ENCODE measurements at places on chromosomes 4 and X.

- peak; percentile 20 for DNase-seq
Measured at GRCh38 chr4:143017210-143017609, 167.5 kb upstream of the USP38 start.

GRCh38 chrX:6666624-6667023 is 131.7 kb upstream of the VCX3A start:
- no peak for DNase-seq

DNA sequence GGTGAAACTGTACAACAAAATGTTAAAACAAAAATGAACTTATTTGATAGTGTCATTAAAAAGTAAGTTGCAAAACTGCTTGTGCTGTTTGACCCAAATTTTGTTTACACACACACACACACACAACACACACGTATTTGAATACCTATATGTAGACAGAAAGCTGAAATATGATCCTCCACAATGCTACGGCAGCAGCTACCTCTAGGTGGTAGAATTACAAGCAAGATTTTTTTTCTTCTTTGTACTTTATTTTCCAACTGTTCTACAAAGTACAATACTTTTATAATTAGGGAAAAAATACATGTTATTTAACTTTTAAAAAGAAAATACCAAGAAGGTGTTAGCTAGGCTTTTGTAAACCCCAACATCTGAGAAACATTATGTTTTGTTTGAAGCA is 1.2 kb downstream of the CYTL1 start:
- no peak for DNase-seq

- no peak for DNase-seq
Measured at GRCh38 chrX:141960578-141960977, 56.9 kb downstream of the MAGEC1 start.

GRCh38 chrX:68999356-68999755 is 165.9 kb downstream of the PJA1 start:
- peak; percentile 13 for DNase-seq

- DNase-seq, result no peak
Measured at GRCh38 chr4:139686988-139687387, 21.4 kb downstream of the MGST2 start.

DNA sequence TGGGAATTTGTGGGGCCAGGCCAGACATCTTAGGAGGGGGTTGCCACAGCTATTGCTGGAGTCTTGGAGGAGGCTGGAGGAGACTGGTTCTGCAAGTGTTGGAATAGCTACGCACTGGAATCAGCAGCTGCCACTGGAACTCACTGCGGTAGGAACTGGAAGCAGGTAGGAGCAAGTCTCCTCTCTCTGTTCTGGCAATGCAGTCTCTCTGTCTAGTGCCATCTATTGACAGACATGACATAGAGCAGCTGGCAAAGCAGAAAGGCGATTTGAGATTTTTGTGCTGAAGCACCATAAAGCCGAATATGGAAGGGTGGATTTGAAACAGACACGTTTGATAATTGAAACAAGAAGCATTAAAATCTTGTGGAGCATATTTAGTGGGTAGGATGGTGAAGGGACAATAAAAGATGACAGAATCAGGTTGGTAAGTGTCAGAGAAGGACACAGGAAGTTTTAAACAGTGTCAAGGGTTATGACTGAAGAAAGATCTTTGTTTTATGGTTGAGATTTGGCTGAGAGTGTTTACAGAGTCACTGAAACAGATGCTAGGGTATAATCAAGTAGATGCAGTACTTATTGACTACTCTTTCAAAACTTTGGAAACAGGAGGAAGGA is 23.5 kb upstream of the SYNPO2 start:
- DNase-seq, result peak; percentile 35

- DNase-seq, result no peak
Measured at GRCh38 chr4:180688480-180688879, 1554.7 kb upstream of the TENM3 start.

GRCh38 chrX:41082783-41083182 is 2.5 kb upstream of the USP9X start:
- DNase-seq, result no peak

DNA sequence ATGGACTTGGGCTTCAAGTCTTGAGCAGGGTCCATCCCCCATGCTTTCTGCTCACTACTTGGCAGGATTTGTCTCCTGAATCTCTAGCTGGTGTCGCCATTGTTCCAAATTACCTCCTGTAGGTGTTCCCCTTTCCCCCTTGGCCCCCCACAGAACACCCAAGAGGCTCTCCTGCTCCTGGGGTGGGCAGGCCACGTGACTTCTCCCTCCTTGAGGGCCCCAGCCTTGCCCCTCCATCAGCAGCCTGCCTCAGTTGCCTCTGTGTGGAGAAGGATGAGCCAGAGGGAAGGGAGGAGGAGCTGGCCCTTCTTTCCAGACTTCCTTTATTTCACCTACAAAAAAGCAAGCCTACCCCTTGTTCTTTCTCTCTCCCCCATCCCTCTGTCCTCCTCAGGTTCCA is 1.8 kb downstream of the GPR78 start:
- no peak for DNase-seq

DNA sequence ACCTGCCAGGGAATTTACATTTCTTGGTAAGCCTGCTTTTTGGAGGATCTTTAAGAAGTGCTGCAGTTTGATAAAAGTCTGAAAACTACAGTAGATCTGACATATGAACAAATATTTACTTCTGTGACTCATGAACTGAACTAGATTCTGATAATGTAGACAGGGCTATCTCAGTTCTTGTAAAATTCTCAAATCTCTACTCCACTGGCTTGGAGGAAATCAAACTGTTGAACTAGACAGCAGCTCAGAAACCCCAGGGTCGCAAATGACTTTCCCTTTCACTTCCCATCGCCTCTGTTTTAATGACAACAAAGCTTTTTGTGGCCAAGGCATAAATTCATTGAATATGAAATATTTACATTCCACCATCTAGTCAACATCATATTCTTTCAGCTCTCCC is 15.4 kb upstream of the OCIAD1 start:
- DNase-seq, result peak; percentile 26

DNA sequence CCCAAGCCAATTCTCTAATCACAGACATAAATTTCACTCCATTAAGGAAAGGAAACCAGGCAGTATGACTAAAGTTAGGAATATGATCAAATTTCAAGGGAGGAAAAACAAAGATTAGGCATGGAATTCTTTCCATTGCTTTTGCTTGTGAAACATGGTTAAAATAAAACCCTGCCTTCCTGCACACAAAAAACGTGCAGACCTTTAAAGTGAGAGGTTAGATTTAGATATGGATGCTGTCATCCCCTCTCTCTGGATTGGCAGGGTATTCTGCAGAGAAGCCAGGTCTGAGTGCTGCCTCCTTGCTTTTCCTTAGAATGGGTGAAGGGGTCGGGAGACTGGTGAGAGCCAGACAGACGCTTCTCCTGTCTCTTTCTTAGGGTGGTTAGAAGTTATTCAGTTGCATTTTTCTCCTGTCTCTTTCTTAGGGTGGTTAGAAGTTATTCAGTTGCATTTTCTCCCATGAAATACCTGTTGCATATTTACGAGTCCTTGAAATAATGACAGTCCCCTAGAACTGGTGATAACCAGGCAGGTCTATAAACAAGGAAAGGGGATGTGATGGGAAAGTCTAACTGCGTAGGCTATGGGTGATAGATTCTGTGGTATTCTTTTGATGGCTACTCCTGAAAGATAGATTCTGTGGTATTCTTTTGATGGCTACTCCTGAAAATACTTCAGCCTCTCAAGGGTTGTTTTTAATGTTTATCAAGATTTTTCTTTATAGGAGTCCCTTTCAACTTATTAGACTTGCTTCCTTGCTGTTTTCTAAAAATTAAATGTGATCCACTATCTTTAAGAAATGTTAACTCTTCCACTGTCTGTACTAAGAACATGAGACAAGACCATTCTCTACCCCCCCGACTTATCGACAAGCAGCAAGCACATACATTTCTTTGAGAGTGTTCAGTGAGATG is 163.6 kb downstream of the SPRY1 start:
- no peak for DNase-seq

- DNase-seq, result no peak
Measured at GRCh38 chrX:153879741-153880439, 6.1 kb downstream of the L1CAM start.

DNA sequence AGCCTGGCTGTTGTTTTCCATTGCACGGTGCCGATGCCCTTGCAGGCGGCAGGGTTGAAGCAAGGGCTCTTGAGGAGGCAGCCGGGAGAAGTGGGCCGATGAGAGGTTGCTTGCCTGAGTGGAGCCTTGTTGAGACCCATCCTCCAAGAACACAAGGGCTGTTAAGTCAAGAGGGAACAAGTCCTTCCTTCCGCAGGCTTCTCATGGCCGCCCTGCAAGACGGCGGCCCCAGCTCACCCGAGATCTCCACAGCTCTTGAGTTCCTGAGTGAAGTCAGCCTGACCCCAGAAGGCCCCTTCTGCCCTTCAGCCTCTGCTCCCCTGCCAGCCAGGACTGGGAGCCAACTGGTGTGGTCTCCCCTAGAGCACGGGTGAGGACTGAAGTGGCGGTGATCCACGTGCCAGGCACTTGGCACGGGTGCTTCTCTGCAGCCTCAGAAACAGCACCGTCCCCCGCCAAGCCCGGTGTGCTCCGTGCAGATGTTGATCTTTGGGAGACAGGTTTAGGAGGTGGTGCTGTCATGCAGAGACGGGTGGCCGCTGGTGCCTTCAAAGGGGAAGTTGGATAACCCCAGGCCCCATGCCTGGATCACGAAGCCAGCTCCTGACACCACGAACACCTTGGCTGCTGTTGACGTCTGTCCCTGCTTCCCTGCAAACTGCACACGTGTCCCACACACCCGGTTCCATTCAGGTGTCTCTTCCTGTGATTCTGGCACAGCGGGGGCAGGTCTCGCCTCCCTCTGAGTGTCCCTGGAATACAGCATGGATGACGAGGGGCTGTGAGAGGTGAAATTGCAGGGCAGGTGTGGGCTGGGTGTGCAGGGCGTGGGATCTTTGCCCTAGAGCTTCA is 164.4 kb upstream of the PSAPL1 start:
- no peak for DNase-seq

- no peak for DNase-seq
Measured at GRCh38 chr4:97404876-97405523, 738.3 kb downstream of the STPG2 start.

DNA sequence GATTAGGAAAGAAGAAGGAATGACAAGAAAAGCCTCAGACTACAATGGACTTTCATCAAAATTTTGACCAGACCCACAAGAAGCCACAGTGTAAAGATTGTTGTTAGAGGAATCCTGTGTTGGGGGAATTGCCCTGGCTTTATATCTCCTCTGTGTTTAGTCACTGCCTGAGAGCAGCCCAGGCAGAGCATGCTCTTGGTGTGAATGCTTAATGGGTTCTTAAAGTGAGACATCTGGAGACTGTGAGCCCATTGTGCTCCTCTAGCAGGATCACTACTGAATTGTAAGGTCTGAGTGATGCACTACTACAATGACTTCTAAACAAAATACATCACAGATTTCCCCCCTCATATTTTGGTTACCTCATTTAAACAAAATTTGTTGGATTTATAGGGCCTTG is 1860.5 kb upstream of the ADGRL3 start:
- DNase-seq, result no peak
